ENCODE measurements at places on chromosomes 4 and X.

GRCh38 chr4:3122081-3122563 lies 47.6 kb downstream of the HTT start:
- no peak for DNase-seq

GRCh38 chrX:109656774-109657173 lies 31.8 kb upstream of the KCNE5 start:
- no peak for DNase-seq

GRCh38 chrX:118975831-118976598 lies 1.6 kb downstream of the LONRF3 start:
- DNase-seq, result peak; percentile 51

GRCh38 chrX:112877771-112878173 lies 37.1 kb upstream of the AMOT start:
- no peak for DNase-seq

DNA sequence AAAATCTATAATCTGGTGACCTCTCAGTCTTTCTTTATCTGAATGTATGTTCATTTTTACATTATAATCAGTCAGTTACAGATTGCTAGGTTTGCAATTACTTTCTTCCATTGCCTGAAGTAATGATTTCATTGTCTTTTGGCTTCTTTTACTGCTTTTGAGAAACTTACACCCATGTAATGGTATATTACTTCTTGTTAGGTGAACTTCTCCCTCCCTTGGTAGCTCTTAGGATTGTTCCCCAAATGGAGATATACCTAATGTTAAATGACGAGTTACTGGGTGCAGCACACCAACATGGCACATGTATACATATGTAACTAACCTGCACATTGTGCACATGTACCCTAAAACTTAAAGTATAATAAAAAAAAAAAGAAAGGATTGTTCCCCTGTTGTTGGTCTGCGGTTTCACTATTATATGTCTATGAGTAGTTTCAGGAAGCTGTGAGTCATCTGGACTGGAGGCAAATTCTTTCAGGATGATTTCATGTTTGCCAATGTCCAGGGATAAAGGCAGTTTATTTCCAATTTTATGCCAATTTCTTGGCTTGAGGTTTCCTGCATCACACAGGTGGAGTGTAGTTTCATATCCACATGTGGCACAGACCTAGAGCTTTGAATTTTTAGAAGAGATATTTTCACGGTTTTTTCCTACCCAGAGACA lies 21.8 kb downstream of the SPANXC start:
- DNase-seq, result no peak

GRCh38 chr4:158996669-158997074 lies 106.2 kb upstream of the RAPGEF2 start:
- DNase-seq, result no peak

DNA sequence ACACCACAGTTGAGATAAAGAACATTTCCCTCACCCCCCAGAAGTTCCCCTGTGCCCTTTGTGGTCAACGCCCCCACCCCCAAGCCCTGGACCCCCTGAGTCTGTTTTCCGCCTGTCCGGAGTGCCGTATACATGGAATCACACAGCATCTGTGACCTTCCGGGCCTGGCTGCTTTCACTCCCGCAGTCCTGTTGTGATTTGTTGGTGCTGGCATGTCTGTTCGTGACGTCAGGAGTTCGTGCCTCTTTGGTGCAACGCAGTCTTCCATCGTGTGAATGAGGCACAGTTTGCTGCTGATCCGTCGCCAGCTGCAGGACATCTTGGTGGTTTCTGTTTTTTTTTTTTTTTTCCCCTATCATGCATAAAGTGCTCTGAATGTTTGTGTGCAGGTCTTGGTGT lies 62.1 kb downstream of the PSAPL1 start:
- no peak for DNase-seq

GRCh38 chrX:110036162-110037033 lies 33.5 kb downstream of the TMEM164 start:
- no peak for DNase-seq

DNA sequence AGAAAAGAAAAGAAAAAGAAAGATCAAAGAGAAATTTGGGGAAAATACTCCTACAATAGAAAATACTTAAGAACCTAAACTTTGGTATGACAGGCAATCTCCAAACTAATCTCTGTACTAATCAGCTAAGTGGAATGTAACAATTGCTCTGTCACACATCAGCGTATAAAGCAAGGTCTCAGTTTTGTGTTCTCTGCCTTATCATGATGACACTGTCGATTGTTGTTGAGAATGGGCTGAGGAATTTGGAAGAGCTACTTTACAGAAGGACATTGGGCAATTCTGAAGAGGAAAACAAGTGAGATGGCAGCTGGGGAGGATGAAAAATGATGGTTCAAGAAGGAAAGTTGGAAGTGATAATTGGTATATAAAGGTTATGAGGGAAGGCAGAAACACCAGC lies 486.0 kb upstream of the HTR2C start:
- no peak for DNase-seq

DNA sequence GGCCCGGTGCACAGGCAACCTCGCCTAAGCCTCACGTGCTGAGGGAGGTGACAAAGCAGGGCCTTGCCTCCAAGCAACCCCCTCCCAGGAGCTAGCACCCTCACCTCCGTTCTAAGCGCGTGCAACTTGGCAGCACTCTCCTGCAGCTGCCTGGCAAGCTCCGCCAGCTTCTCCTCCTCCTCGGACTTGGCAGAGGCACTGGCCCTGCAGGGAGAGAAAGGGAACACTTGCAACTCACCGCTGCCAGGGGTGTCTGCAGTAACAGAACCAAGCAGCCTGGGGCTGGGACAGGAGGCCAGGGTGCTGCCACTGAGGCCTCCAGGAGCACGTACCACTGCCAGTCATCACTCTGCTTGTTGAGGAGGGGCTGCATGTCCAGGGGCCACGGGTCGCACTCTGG lies 10.3 kb upstream of the TREX2 start:
- no peak for DNase-seq
